Hindlimb muscle (tissue), 1 donor: ENCODE measurements at places on chromosomes 5 and 9. TPM values are rescaled to one million over a fixed set of nuclear protein-coding genes. Genes with fewer than 3 reads are reported as not detected.

FOXD4L6 gene
- polyA plus RNA-seq = not detected

IL5 gene
- not detected for polyA plus RNA-seq

STK32A gene
- 0.49 TPM for polyA plus RNA-seq

AJM1 gene
- 2.8 TPM for polyA plus RNA-seq

PHF24 gene
- 0.23 TPM for polyA plus RNA-seq

CKS2 gene
- polyA plus RNA-seq = 29.0 TPM

SERF1A gene
- 5.8 TPM for polyA plus RNA-seq

AIF1L gene
- 21.5 TPM for polyA plus RNA-seq

SLC23A1 gene
- polyA plus RNA-seq = 0.48 TPM
